ENCODE measurements at places on chromosomes 13 and 19. TPM values are rescaled to one million over a fixed set of nuclear protein-coding genes. Genes with fewer than 3 reads are reported as not detected.

DNA sequence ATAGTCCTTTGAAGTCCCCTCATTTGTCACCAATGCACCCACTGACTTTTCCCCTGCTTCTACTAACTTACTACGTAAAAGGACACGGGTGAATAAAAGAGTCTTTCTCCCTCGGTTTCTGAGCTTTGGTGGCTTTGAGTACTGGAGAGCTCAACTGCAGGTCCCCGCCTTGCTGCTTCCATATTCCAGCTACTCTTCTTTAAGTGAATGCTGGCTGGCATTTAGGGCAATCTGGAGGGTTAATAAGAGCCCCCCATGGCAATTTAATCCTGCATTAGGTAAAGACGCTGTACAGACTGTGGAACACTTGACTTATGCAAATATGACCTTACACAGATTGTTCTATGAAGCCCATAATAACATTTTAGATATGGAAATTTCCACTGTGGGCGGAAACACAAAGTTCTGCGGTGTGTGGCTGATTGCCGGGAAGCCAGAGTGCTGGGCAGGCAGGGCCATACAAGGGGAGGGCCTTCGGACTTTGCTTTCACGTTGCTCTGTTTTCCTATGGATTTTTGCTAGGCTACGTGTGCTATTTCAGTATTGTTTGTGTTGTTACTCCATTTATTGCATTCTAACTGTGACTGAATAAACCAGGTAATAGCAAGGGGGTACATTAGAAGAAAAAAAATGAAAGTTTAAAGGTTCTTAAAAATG is 97.5 kb downstream of the SLC10A2 start:
- no peak for DNase-seq

Gene CEACAM3
- not detected for total RNA-seq

Gene SAMD4B
- 1,339 TPM for total RNA-seq

Gene F7
- total RNA-seq, result not detected

GRCh38 chr13:33103457-33103856 is 87.2 kb downstream of the KL start:
- no peak for DNase-seq

- DNase-seq, result no peak
These were observed 91.7 kb downstream of the TBC1D4 start for GRCh38 chr13:75390229-75390628.

DNA sequence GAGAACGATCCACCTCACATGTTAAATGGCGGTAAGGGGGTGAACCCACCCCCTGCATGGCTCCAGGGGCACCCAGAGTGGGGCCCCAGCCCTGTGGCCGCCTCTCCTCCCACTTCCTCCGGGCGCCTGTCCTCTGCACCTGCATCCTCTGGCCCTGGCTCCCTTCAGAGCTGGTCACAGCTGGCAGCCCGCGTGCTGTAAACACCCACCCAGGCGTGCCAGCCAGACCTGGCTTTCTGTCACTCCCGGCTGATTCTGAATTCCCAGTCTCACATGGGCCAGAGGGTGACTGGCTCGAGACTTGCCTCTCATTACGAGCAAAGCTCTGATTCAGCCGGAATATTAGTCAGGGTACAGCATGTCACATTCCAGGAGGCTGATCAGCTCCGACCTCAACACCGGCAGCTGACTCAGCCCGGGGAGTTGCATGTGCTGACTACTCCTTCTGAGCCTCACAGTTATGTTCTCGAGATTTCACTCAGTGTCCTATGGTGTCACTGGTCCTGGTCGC is 75.1 kb downstream of the GNG7 start:
- DNase-seq, result peak; percentile 91

DNA sequence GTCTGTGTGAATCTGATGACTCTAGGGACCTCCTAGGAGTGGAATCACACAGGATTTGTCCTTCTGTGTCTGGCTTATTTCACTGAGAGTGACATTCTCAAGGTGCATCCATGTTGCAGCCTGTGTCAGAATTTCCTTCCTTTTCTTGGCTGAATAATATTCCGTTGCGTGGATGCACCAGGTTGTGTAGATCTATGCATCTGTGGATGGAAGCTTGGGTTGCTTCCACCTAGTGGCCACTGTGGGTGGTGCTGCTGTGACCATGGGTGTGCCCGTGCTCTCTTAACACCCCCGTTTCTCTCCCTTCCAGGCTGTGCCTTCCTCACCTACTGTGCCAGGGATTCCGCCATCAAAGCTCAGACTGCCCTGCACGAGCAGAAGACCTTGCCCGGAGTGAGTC is 26.2 kb downstream of the CELF5 start:
- no peak for DNase-seq

Measured in Panc1 (cell line).